Pancreas (tissue), 10 donors: ENCODE measurements at places on chromosomes 13 and 19.

GRCh38 chr13:114257014-114257413, 22.3 kb downstream of the CDC16 start:
- no peak for DNase-seq

GRCh38 chr13:78409172-78409571, 194.2 kb downstream of the POU4F1 start:
- DNase-seq, result no peak

- no peak for DNase-seq
Measured at GRCh38 chr13:20701461-20701860, 2.0 kb upstream of the IL17D start.

- DNase-seq, result no peak
Measured at GRCh38 chr13:33081666-33082065, 65.4 kb downstream of the KL start.
